Panc1 (cell line): ENCODE measurements at places on chromosomes 7 and 10. TPM values are rescaled to one million over a fixed set of nuclear protein-coding genes. Genes with fewer than 3 reads are reported as not detected.

GDF10 gene
- total RNA-seq, result 1.2 TPM

MNX1 gene
- total RNA-seq, result 3.6 TPM

- H3K4me3 ChIP-seq, result no peak overlapping the region
- H3K36me3 ChIP-seq, result no peaks in the 10 kb centered on the region
- DNase-seq, result no peak
- H3K4me1 ChIP-seq, result no peaks in the 10 kb centered on the region
- H3K27ac ChIP-seq, result no peak overlapping the region
- H3K27me3 ChIP-seq, result no peaks in the 10 kb centered on the region
Observed at GRCh38 chr7:36838616-36839225, 114.4 kb upstream of the AOAH start.

- H3K4me3 ChIP-seq, result no peak overlapping the region
- no peak overlapping the region for H3K27ac ChIP-seq
- H3K36me3 ChIP-seq, result peaks cover 22% of the 10 kb centered on the region; the same call in 1 of the 2 replicates
- no peaks in the 10 kb centered on the region for H3K27me3 ChIP-seq
- DNase-seq, result no peak
Observed at GRCh38 chr10:94607111-94607510, 61.5 kb downstream of the HELLS start.

GRCh38 chr7:93053949-93054943 is 63.5 kb downstream of the SAMD9 start:
- 0 out of 2 replicates have a peak, but pooled peaks cover 2% of the 10 kb centered on the region for H3K27me3 ChIP-seq

DNA sequence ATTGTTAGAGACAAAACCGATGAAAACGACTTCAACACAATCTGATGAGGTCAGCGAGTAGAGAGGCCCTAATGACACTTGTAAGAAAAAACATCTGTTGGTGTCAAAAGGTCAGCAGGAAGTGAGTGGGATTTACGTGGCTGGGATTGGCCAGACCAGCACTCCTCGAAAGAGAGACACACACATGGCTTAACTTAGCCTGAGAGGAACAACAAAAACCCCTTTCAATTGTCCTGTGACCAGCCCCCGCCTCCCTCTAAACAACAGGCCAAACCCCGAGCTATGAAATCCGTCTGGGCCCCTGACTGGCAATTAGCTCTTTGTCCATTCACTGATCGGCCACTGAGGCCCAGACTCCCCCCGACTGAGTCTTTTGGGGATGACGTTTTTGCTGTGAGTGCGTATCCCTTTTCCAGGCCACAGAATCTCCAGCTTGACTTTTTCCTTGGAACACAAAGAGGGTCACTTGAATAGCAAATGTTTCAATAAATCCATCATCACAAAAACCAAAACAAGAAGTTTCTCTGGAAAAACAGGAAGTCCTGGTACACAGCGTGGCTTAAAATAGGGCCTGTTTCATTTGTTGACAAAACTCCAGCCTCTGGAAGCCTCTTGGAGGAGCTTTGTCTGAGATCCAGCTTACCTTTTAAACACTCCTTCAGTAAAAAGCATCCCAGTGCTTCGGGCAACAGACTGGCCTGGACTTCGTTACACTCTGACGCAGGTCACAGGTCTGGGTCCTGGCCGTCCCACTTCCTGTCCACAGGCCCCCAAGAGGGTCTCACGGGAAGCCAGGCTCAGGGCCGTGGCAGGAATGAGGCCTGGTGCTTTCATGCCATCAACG is 103.0 kb downstream of the CTBP2 start:
- no peaks in the 10 kb centered on the region for H3K36me3 ChIP-seq
- H3K27me3 ChIP-seq, result no peaks in the 10 kb centered on the region
- H3K27ac ChIP-seq, result peak overlapping the region; percentile 6; the same call in 1 of the 2 replicates
